ENCODE measurements at places on chromosomes 12 and 14.

- no peak for DNase-seq
Observed at GRCh38 chr12:76346236-76346635, 2.0 kb downstream of the BBS10 start.

DNA sequence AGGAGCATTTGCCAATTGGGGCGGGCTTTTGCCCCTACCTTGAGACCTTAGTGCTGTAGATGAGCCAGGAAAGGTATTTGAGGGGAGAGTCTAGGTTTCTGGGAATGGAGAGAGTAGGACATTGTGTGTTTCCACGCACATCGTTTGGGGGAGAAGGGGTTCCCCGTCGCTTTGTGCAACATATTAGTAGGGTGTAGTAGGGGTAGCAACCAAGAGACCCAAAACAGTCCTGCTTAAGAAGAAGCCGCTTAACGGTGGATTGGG is 694 bp upstream of the PTGES3 start:
- DNase-seq, result no peak

- no peak for DNase-seq
Observed at GRCh38 chr12:82877963-82878362, 191.3 kb downstream of the TMTC2 start.

DNA sequence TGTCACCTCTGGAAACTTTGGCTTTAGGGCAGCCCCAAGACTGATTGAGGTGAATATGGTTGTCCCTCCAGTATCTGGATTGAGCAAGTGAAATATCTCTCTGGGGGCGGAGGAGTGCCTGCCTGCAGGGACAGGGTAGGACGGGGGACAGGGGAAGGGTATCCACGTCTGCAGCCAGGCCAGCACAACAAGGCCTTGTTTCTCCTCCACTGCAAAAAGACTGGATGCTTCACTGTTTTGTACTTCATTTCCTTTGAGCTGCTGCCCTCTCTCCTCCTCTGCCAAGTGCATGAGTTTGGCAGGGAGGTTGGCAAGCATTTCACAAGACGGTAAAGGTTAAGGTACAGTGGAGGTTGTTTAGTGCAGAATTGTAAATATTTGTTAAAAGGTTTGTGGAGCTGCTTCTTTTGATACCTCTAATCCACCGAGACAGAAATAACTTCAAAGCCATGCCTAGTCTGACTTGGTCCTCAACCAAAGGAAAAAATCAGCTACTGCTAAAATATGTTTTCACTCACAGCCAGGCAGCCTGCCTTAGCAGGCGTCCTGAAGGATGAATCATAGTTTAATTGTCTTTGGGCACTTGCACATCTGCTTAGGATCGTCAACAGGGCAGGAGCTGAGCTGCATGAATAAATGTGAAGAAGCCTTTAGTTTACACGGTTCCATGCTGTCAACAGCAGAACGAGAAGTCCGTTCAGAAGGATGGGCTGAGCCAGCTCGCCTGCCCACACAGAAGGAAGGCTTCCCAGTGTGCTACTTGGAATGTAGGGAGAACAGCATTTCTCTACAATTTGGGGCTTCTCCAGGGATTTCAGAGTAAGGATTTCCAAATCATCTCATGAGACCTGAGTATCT is 269.7 kb downstream of the TTC6 start:
- peak; percentile 72 for DNase-seq

- DNase-seq, result peak; percentile 1
Observed at GRCh38 chr12:84497819-84498218, 414.8 kb downstream of the SLC6A15 start.

- DNase-seq, result no peak
Observed at GRCh38 chr12:15527201-15528080, 205.1 kb downstream of the PTPRO start.

DNA sequence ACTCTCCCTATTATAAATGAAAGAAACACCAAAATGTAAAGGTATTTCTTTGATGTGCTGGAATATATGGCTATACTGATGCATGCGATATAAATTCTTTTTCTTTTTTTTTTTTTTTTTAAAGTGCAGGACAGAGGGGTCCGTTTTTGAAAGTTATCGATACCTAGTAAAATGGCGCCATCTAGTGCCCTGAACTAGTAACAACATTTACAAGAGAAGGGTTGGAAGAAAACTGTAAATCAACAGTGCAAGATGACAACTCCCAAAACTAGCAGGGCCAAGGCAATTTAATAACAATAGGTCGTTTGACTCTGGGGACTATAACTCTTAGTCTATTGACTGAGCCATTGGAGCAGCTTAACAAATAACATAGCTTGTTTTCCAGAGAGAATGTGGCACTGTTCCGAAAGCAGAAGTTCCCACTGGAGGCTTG is 137.7 kb downstream of the SPTSSA start:
- DNase-seq, result no peak

DNA sequence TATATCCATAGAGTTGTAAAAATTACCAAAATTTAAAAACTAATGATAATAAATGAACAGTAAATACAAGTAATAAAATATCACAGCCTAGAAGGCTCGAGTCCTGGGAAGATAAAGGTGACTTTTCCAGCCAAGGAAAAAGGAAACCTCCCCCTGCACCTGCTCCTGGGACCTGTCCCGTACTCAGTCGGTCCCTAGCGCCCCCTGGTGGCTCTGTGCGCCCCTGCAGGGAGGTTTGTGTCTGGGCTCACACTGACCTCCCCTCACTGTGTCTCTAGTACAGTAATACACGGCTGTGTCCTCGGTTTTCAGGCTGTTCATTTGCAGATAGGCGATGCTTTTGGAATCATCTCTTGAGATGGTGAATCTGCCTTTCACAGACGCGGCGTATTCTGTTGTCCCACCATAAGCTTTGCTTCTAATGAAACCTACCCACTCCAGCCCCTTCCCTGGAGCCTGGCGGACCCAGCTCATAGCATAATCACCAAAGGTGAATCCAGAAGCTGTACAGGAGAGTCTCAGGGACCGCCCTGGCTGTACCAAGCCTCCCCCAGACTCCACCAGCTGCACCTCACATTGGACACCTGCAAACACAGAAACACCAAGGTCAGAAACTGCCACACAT is 1030.4 kb downstream of the TMEM121 start:
- peak; percentile 34 for DNase-seq

GRCh38 chr12:227923-228845 is 14.2 kb upstream of the SLC6A12 start:
- DNase-seq, result no peak

DNA sequence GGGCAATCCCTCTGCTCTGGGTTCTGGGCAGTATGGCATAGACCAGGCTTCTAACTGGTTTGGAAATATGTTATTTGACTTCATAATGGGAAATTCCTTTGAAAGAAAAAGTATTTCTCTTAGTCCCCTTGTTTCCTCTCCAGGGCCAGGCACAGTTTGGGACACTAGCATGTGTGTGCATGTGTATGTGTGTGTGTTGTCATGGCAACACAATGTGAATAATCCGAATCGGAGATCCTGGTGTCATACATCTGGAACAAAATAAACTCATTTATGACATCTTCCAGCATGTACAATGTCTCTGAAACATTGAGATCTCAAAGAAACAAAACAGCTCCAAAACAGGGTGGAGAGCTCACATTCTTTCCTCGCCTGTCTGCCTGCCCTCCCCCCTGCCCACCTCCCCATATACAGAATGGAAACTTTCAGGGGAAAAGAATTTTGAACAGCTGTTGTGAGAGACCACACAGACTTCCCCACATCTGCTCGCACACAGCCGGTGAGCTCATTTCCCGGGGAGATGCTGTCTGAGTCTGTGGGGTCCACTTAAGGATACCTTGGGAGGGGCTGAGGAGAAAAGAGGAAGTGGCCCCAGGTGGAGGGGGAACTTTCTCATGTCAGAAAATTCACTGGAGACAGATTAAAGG is 55.5 kb upstream of the PARP11 start:
- no peak for DNase-seq

DNA sequence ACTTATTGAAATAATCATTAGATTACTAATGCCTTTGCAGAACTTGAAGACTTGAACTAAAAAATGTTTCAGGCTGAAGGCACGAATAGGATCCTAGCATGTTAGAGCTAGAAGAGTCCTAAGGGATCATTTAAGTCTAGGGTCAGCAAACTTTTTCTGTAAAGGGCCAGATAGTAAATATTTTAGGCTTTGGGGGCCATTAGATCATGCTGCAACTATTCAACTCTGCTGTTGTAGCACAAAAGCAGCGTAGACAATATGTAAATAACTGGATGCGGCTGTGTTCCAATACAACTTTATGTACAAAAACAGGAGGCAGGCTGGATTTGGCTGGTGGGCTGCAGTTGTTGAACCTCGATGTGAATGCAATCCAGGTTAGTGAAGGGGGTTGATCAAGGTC is 221.7 kb downstream of the ATP23 start:
- no peak for DNase-seq

DNA sequence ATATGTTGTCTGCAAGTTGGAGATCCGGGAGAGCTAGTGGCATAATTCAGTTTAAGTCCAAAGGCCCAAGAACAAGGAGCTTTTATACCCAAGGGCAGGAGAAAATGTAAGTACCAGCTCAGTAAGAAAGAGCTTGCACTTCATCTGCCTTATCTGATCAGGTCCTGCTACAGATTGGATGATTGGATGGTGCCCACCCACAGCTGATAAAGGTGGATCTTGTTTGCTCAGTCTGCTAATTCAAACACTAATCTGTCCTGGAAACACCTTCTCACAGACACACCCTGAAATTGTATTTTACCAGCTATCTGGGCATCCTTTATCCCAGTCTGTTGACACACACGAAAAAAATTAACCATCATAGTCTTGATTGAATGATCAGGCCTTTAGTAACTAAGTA is 230.7 kb upstream of the SLC16A7 start:
- no peak for DNase-seq

DNA sequence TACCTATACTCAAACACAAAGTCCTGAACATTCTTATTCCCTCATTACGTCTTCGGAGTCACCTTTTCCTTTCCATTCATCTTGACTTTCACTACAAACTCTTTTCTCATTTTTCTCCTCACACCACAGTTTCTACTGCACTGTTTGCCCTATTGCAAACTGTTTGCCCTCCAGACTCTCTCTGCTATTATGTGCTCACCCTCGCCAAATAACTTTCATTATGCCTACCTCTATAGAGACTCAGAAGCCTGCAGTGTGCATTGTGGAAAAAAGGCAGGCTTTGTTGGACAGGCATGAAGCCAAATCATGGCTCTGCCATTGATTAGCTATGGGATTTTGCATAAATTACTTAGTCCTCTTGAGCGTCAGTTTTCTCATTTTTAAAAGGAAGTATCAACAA is 246.6 kb upstream of the CCDC196 start:
- no peak for DNase-seq

DNA sequence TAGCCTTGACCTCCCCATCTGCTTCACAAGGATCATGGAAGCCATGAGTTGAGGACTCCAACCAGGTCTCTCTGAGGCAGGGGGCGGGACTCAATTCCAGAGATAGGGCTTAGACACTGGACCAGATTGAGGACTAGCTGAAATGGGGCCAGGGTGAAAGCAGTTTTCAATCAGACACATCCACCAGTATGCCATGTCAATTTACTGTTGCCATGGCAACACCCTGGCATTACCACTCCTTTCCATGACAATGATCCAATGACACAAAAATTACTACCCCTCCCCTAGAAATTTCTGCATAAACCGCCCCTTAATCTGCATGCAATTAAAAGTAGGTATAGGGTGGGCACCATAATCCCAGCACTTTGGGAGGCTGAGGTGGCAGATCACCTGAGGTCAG is 18.6 kb upstream of the DCAF5 start:
- DNase-seq, result no peak

GRCh38 chr14:90454041-90455000 is 57.5 kb downstream of the CALM1 start:
- peak; percentile 37 for DNase-seq

DNA sequence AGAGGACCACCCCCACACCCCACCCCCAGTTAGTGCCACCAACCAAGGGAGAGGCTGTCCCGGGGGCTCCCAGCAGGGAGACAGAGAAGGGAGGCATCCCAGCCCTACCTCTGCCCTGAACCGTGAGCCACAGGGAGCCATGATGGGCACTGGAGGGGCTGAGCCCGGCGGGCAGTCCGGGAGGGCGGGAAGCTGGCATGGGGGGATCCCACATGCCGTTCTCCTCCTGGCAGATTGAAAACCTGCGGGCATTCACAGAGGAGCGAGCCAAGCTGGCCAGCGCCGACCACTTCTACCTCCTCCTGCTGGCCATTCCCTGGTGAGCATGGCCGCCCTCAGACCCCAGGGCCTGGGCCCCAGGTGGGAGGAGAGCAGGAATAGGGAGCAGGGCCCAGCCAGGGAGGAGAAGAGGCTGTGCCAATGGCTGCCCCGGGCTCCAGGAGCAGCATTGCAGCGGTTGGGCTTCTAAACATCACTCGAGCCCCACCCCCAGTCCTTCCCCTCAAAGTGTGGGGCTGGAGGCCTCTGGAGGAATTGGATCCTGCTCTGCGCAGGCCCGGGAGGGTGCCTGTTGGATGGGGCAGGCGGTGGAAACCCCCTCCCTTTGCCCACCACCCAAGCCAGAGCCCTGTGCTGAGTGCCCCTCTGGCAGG is 14.5 kb upstream of the ADSS1 start:
- DNase-seq, result no peak

DNA sequence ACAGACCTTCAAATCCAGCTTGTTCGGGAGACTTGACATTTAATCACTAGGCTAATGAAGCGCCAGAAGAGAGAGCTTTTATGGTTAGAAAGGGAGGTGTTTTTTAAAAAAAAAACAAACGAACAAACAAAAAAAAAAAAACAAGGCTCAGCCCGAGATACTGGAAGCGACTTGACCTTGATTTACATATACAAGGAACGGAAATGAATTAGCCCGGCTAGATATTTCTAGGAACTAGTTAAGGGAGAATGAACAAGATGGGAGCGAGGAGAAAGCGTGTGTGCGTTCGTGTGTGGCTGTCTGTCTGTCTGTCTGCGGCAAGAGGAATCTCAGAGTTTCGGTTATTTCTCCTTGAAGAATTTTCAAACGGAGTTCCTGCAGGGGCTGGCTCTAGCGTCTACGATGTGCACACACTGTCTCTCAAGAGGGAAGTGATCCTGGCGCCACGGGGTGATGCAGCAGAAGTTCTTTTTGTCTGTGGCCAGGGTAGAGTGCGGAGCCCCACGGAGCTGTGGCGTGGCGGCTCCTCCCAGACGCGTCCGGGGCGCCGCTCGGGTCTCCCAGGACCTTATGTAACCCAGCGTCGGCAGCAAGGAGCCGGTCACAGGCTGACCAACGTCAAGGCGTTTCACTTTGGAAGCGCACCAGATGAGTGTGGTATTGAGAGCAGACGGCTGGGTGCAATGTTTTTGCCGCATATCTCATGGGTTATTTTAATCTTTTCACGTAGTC is 18.8 kb downstream of the SOCS2 start:
- DNase-seq, result peak; percentile 88

DNA sequence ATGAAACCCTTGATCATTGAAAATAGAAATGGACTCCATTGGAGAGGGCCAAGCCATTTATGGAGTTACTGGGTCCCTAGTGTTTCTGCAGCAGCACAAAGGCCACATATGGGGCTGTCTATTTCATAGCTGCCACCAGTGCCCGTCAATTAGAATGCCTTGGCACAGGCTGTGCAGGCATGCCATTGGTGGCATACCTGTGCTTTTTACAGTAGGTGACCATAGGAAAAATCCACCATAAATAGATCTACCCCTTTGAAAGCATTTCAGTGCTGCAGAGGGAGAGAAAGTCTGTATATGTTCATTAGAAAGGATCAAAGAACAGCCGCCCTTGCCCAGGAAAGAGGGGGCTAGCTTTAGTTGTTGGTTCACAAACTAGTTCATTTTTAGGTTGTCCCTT is 13.1 kb downstream of the MYBPC1 start:
- DNase-seq, result no peak

GRCh38 chr12:27645671-27646070 is 50.6 kb upstream of the REP15 start:
- no peak for DNase-seq

Data from MG63 (cell line).